ENCODE measurements at places on chromosomes 7 and 10. TPM values are rescaled to one million over a fixed set of nuclear protein-coding genes. Genes with fewer than 3 reads are reported as not detected.

PLPP4 gene
- not detected for total RNA-seq

AZGP1 gene
- total RNA-seq = not detected

ARHGAP19 gene
- 5.0 TPM for total RNA-seq

FRG2B gene
- 0.13 TPM for total RNA-seq

AGMO gene
- total RNA-seq = 1.3 TPM

SDK1 gene
- total RNA-seq = 0.46 TPM

PAX2 gene
- 0.17 TPM for total RNA-seq

FKBP6 gene
- not detected for total RNA-seq

HOXA3 gene
- total RNA-seq = 7.6 TPM

MBL2 gene
- total RNA-seq = not detected

PRKCQ gene
- 4.2 TPM for total RNA-seq

SUN3 gene
- total RNA-seq = not detected

EXOC6 gene
- total RNA-seq = 15.2 TPM

CPA4 gene
- 12.3 TPM for total RNA-seq

TEX36 gene
- not detected for total RNA-seq

NCF1 gene
- not detected for total RNA-seq

CDHR1 gene
- total RNA-seq = 0.13 TPM

UCN3 gene
- not detected for total RNA-seq

Measured in A549 treated with DMSO at 1 μM for 4 hours (cell line).